ENCODE measurements at places on chromosomes 11 and 22.

DNA sequence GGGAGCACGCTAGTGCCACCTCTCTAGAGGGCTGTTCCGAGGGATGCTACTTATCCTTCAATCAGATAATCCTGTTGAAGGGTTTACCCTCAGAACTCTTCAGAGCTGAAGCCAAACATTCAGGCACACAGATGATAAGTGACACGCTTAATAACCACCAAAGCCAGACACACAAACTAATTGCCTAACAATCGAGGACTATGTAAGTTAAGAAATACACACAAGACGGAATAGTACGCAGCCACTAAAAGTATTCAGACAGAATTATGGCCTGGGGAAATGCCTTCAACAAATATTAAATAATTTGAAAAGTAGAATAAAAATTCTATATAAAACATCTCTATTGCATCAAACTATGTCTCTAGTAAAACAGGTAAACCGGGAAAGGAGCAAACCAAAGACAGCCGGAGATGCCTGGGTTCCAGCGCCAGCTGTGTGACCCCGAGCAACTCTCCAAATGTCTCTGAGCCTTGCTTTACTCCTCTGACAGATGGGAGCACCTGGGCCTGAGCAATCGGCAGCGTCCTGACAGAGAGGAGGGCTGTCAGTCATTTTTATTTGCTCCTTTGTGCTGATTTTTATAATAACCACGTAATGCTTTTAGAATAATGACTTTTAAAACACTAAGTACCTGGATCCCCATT, 11.3 kb downstream of the LRFN4 start:
- no peak for DNase-seq

- DNase-seq, result no peak
Observed at GRCh38 chr22:28942801-28943500, 59.6 kb downstream of the ZNRF3 start.

- no peak for DNase-seq
Observed at GRCh38 chr11:73759610-73760134, 1.2 kb downstream of the RAB6A start.

- DNase-seq, result peak; percentile 46
Observed at GRCh38 chr22:39900306-39901227, at the start of gene GRAP2. Gene GRAP2, plus strand, starts transcription at chr22:39901084. Its CDS starts 46,023 bp downstream, at chr22:39947107.

- no peak for DNase-seq
Observed at GRCh38 chr22:37967147-37967546, 13.6 kb downstream of the POLR2F start.
